PC-9 (cell line): ENCODE measurements at places on chromosomes 1 and 21. TPM values are rescaled to one million over a fixed set of nuclear protein-coding genes. Genes with fewer than 3 reads are reported as not detected.
A peak's percentile ranks its signal among the peaks of the same experiment; 100 is the strongest.

- H3K4me1 ChIP-seq = no peaks in the 10 kb centered on the region; the same call in 1 of the 2 replicates
- H3K4me3 ChIP-seq = no peak overlapping the region
- H3K36me3 ChIP-seq = no peaks in the 10 kb centered on the region
- peak; percentile 49 for DNase-seq
Measured at GRCh38 chr1:65105596-65105995, 42.4 kb upstream of the AK4 start.

GRCh38 chr1:177306981-177307380, 136.2 kb downstream of the BRINP2 start:
- no peaks in the 10 kb centered on the region for H3K27me3 ChIP-seq
- no peak overlapping the region for H3K4me3 ChIP-seq
- no peaks in the 10 kb centered on the region for H3K4me1 ChIP-seq
- no peak for DNase-seq
- no peaks in the 10 kb centered on the region for H3K36me3 ChIP-seq

DNA sequence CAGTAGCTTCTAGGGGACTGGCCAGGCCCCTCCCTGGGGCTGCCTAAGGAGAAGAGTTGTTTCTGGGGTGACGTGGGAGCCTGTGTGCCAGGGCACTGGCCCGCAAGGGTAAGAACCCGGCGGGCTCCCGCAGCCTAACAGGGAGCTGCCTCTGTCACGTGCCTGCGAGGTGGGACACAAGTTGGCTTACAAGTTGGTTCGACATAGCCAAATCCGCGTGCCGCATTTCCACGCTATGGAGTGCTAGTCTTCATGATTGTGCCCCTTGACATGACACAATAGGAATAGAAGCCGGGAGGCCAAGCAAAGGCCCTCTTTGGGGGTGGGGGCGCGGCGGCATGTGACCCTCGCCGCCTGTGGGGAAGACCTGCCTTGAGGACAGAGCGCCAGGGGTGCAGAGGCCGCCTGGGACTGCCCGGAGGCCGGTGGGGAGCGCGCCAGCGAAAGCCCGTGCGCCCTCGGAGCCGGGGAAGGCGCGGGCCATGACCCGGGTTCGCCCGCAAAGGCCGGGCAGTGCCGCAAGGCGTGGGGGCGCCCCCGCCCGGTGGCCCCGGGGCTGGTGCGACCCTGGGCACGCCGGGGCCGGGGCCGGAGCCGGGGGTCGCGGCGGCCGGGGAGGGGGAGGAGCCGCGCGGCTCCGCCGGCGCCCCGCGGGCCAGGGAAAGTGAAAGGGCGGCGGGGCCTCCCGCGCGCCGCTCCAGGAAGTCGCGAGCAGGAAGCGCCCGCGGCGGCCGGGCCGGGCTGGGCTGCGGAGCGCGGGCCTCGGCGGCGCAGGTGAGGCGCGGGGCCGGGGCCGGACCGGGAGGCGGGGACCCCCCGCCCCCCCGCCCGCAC, at the start of gene SLC37A1:
Gene SLC37A1 (plus strand): TSS at position 702 of the 834 bp plus-strand sequence. CDS start 4,603 bp downstream, outside the sequence.
- peak within 1 kb of the TSS; percentile 93 for H3K27ac ChIP-seq
- H3K36me3 ChIP-seq = no peaks in the 10 kb centered on the region

FNDC5 gene
- total RNA-seq = not detected in 2 replicates

- no peaks in the 10 kb centered on the region for H3K4me1 ChIP-seq
- H3K27ac ChIP-seq = no peak overlapping the region
- no peaks in the 10 kb centered on the region for H3K36me3 ChIP-seq
Measured at GRCh38 chr1:151158751-151159251, 2.4 kb downstream of the TNFAIP8L2 start.

- no peaks in the 10 kb centered on the region for H3K4me1 ChIP-seq
- no peaks in the 10 kb centered on the region for H3K27me3 ChIP-seq
- H3K27ac ChIP-seq = no peak overlapping the region
- DNase-seq = no peak
- H3K4me3 ChIP-seq = no peak overlapping the region
Measured at GRCh38 chr1:195185321-195185720, 1422.9 kb downstream of the KCNT2 start.

MUL1 gene
- 21.9 and 22.8 TPM in 2 replicates for total RNA-seq

DNA sequence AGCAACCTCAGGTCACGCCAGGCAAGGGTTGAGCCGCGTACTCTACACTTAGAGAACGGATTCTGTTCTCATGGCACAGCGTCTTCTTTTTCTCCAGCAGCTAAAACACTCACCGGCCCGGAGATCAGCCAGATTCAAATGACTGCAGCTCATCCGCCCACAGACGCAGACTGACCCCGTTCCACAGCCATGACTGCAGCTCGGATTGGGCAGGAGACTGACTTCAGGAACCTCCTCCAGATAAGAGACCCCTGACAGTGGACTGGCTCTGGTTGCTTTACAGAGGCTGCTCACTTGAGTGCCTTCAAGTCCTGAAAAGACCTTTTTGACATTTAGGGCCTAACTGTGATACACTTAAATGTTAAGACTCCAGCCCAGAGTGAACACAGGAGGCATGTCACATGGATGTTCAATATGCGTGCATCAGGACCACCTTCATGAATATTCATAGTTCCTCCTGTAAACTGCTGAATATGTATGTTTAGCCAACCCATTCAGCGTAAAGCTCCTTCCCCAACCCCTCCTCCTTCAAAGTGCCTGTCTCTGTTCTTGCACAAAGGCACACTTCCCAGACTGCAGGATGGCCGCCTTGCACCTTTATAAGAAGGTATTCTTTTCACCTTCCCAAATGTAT, 42.6 kb downstream of the BACE2 start:
- no peaks in the 10 kb centered on the region for H3K4me1 ChIP-seq
- no peak overlapping the region for H3K27ac ChIP-seq
- DNase-seq = no peak

- DNase-seq = no peak
- H3K27me3 ChIP-seq = no peaks in the 10 kb centered on the region
- H3K4me1 ChIP-seq = no peaks in the 10 kb centered on the region
- no peak overlapping the region for H3K4me3 ChIP-seq
- no peaks in the 10 kb centered on the region for H3K36me3 ChIP-seq
- H3K27ac ChIP-seq = no peak overlapping the region
Measured at GRCh38 chr1:36516372-36517010, 33.8 kb upstream of the CSF3R start.

INSRR gene
- total RNA-seq = not detected in 2 replicates

DNA sequence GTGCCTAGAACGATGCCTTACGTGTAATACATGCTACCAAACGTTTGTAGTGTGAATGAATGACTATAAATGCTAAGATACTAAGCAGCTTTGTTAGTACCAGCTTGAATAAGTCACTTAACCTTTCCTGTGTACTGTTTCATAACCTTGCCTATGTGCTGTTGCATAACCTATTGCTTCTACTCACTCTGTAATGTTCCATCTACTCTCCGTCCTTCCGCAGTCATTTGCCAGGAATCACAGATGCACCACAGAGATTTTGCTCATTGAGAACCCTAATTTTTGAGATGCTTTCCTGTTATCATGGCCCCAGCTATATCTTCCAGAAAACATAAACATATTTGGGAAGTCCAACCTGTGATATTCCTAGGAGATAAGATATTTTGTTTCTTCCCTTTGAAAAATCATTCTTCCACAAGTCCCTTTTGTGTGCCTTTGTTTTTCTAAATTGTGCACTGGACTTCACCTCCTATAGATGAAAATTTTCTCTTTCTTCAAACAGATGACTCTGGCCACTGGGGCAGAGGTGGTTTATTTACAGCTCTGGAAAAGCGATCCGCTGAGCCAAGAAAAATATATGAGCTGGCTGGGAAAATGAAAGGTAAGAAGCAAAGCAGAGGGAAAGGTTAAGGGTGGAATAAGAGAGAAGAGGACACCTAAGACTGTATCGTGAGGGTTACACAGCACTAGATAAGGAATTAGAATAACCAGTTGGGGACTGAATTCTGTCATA, 44.8 kb downstream of the CHD1L start:
- H3K27ac ChIP-seq = no peak overlapping the region
- H3K36me3 ChIP-seq = peaks cover 21% of the 10 kb centered on the region
- H3K27me3 ChIP-seq = no peaks in the 10 kb centered on the region
- H3K4me1 ChIP-seq = no peaks in the 10 kb centered on the region

TPTE gene
- total RNA-seq = not detected in 2 replicates

DNA sequence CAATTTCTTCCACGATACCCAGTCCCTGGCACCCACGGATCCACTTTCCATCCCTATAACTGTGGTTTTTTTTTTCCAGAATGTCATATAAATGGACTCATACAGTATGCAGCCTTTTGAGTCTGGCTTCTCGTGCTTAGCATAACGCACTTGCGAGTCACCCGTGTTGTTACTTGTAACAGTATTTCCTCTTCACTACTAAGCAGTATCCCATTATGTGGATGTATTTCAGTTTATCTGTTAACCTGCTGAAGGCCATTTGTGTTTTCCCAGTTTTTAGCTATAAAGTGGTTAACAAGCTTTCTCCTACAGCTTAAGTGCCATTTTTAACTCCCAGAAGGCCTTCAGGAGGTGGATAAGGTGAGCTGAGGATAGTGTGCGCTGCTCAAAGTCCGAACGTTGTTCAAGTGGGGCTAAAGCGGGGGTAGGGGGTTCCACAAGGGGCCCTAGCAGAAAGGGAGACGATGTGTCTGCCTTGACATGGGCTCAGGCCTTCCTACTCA, 829 bp downstream of the ADAR start:
- H3K4me1 ChIP-seq = peaks cover 23% of the 10 kb centered on the region
- H3K4me3 ChIP-seq = peak overlapping the region; percentile 100

GRCh38 chr1:202987922-202988583, 19.1 kb upstream of the TMEM183A start:
- DNase-seq = no peak
- no peaks in the 10 kb centered on the region for H3K36me3 ChIP-seq
- no peak overlapping the region for H3K4me3 ChIP-seq
- peaks cover 7% of the 10 kb centered on the region; the same call in 1 of the 2 replicates for H3K27me3 ChIP-seq
- H3K27ac ChIP-seq = no peak overlapping the region

MATN1 gene
- 0.37 and 0.50 TPM in 2 replicates for total RNA-seq

DNA sequence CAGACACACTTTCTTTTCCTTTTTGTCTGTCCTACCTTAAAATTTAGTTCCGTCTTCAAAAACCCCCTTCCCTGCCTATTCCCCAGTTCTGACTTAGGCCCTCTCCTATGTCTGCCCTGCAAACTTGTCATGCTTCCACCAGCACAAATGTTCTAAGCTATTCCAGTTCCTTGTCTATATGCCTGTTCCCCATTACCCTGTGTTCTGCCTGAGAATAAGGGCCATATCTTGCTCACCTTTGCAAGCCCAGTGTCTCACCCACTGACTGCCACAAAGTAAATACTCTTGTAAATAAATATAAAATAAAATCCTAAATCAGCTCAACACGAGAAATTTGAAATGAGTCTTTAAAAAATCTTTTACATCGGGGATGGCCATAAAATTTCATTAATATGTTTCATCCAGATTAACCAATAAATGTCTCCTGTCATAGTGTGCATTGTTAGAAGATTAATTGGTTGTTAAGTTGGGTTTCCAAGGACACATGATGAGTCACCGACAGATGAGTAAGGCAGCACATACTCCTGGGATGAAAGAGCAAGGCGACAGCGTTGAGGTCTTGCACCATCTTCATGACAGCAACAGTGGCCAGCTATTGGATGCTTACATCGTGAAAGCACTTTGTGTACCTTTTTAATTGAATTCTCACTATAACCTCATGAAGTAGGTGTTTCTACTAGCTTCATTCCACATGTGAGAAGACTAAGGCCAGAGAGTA, 92.6 kb upstream of the NGF start:
- no peaks in the 10 kb centered on the region for H3K36me3 ChIP-seq
- H3K4me1 ChIP-seq = peaks cover 72% of the 10 kb centered on the region
- H3K27ac ChIP-seq = peak overlapping the region; percentile 90
- no peaks in the 10 kb centered on the region for H3K27me3 ChIP-seq
- peak; percentile 99 for DNase-seq
- H3K4me3 ChIP-seq = no peak overlapping the region

GRCh38 chr1:168442931-168443330, 100.9 kb downstream of the XCL2 start:
- no peak for DNase-seq
- H3K36me3 ChIP-seq = no peaks in the 10 kb centered on the region
- H3K4me3 ChIP-seq = no peak overlapping the region
- no peak overlapping the region for H3K27ac ChIP-seq

OR10Z1 gene
- total RNA-seq = not detected in 2 replicates

SPSB1 gene
- total RNA-seq = 27.9 and 33.8 TPM in 2 replicates

- peak overlapping the region; percentile 38; the same call in 1 of the 2 replicates for H3K4me3 ChIP-seq
- no peaks in the 10 kb centered on the region for H3K27me3 ChIP-seq
- peak overlapping the region; percentile 86 for H3K27ac ChIP-seq
- peak; percentile 74 for DNase-seq
- H3K4me1 ChIP-seq = peaks cover 23% of the 10 kb centered on the region
Measured at GRCh38 chr1:15885701-15886610, 38.4 kb downstream of the SPEN start.

GRCh38 chr1:37776946-37777516, 12.1 kb upstream of the EPHA10 start:
- no peak overlapping the region for H3K4me3 ChIP-seq
- H3K27ac ChIP-seq = no peak overlapping the region
- no peaks in the 10 kb centered on the region for H3K36me3 ChIP-seq
- DNase-seq = no peak
- H3K4me1 ChIP-seq = no peaks in the 10 kb centered on the region
- peaks cover 8% of the 10 kb centered on the region; the same call in 1 of the 2 replicates for H3K27me3 ChIP-seq

SNRPE gene
- total RNA-seq = 201 and 218 TPM in 2 replicates

GRCh38 chr1:111045033-111045722, 81.5 kb upstream of the LRIF1 start:
- no peaks in the 10 kb centered on the region for H3K4me1 ChIP-seq
- no peaks in the 10 kb centered on the region for H3K36me3 ChIP-seq
- no peaks in the 10 kb centered on the region for H3K27me3 ChIP-seq
- DNase-seq = no peak
- no peak overlapping the region for H3K4me3 ChIP-seq

GRCh38 chr1:88851303-88852063, 39.9 kb downstream of the GTF2B start:
- no peaks in the 10 kb centered on the region for H3K27me3 ChIP-seq
- H3K27ac ChIP-seq = no peak overlapping the region
- peaks cover 19% of the 10 kb centered on the region for H3K36me3 ChIP-seq
- H3K4me3 ChIP-seq = no peak overlapping the region
- no peaks in the 10 kb centered on the region for H3K4me1 ChIP-seq

- H3K27ac ChIP-seq = no peak overlapping the region
- H3K4me3 ChIP-seq = no peak overlapping the region
- H3K36me3 ChIP-seq = no peaks in the 10 kb centered on the region
- no peak for DNase-seq
- H3K4me1 ChIP-seq = no peaks in the 10 kb centered on the region
Measured at GRCh38 chr1:66681686-66682085, 70.6 kb upstream of the DYNLT5 start.

GRCh38 chr1:107451715-107452114, 310.9 kb downstream of the NTNG1 start:
- H3K4me3 ChIP-seq = no peak overlapping the region
- no peaks in the 10 kb centered on the region for H3K27me3 ChIP-seq
- no peak for DNase-seq
- H3K4me1 ChIP-seq = no peaks in the 10 kb centered on the region

- no peak overlapping the region for H3K27ac ChIP-seq
- H3K36me3 ChIP-seq = no peaks in the 10 kb centered on the region
- H3K4me3 ChIP-seq = no peak overlapping the region
Measured at GRCh38 chr1:240341365-240342250, 249.9 kb downstream of the FMN2 start.

GRCh38 chr1:223126741-223127140, 16.3 kb downstream of the TLR5 start:
- H3K27me3 ChIP-seq = no peaks in the 10 kb centered on the region
- H3K4me1 ChIP-seq = peaks cover 10% of the 10 kb centered on the region; the same call in 1 of the 2 replicates
- no peak overlapping the region for H3K4me3 ChIP-seq
- no peaks in the 10 kb centered on the region for H3K36me3 ChIP-seq
- no peak overlapping the region for H3K27ac ChIP-seq
- no peak for DNase-seq

TMEM52 gene
- total RNA-seq = 7.4 and 8.5 TPM in 2 replicates
